Activated gamma-delta T cell treated with Interleukin-2 at 50 U/mL for 16 hours (primary cell): ENCODE measurements at places on chromosomes 7 and 10.

GRCh38 chr7:7516662-7517061, 19.0 kb downstream of the COL28A1 start:
- no peak for DNase-seq

- no peak for DNase-seq
These were observed 5.8 kb upstream of the FEZF1 start for GRCh38 chr7:122310119-122311021.

GRCh38 chr10:124732931-124733570, 11.1 kb downstream of the FAM53B start:
- DNase-seq = no peak

GRCh38 chr7:158431941-158432347, 155.7 kb downstream of the PTPRN2 start:
- DNase-seq = no peak

DNA sequence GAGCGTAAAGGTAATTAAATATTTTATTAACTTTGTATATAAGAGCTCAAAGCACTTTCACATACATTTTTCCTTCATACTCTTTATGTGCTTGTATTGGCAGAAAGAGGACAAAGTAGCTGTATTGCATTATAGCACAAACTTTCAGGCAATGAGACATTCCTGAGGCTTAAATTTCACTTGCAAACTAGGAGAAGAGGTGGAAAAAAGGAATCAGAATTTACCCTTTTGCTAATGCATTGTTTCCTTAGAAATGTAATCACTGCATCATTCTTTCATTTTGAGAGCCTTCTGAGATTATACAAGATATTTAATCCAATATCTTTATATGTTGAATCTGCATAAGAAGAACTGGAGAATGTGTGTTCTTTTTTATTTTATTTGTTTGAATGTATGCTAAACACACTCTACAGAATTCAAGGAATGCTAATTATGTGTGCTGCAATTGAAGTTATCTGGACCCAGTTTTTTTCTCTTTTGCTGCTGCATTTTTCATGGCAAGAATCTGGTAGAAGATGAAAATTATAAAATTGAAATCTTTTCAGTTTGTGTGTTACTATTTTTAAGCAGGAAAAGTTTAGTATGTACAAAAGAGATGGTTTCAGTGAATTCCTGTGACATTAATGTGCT, 185.1 kb downstream of the NXPH1 start:
- DNase-seq = no peak

- DNase-seq = no peak
These were observed 84.6 kb upstream of the FAM3C start for GRCh38 chr7:121480566-121481335.

GRCh38 chr7:137970253-137970975, 31.5 kb downstream of the CREB3L2 start:
- no peak for DNase-seq

DNA sequence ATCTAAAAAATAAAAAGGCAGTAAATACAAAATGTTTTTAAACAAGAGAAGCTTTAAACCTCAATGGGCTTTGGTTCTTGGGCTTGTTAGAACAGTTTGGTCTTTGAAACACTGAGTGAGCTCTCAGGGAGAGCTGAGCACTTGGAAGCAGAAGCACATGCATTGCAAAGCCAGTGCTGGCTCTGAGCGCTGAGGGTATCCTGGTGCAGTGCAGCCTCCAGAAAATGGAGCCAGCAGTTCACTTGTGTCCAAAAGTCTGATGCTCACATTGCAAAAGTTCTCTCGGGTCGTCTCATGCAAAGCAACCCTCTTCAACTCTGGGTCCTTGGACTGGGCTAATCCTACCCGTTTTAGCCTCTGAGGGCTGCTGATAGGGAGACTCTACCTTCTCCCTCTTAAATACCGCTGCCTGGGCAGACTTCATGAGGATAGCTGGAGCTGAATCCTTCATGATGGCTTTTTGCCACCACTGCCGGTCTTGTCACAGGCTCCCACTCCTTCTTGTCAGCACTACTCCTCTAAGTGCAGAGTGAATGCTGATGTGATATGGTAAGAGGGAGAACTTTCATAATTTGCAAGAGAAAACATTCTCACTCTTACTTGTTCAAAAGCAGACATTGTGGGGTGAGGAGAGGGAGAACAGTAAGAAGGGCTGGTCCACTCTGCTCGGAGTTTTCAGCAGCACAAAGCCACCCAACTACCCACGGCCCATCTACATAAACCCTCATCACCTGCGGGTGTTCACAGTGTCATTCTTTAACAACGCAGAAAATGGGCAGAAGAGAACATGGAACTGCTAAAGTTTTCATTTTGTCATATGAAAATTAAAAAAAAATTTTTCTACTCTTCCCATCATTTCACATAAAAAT, 42.2 kb upstream of the BMPER start:
- no peak for DNase-seq
